ENCODE measurements at places on chromosomes 5 and 9.
A peak's percentile ranks its signal among the peaks of the same experiment; 100 is the strongest.

DNA sequence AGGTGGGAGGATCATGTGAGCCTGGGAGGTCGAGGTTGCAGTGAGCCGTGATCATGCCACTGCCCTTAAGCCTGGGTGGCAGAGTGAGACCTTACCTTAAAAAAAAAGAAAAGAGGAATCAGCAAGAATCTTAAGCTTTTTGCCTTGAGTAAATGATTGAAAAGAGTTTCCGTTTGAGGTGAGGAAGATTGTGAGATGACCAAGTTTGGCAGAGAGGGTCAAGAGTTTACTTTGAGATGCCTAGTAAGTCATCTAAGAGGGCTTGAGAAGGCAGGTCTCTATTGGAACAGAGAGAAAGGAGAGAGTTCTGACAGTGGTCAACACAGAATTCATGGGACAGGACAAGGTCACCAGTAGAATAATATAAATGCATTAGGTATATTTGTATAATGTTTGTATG is 572.1 kb downstream of the TLE4 start:
- no peak for DNase-seq

DNA sequence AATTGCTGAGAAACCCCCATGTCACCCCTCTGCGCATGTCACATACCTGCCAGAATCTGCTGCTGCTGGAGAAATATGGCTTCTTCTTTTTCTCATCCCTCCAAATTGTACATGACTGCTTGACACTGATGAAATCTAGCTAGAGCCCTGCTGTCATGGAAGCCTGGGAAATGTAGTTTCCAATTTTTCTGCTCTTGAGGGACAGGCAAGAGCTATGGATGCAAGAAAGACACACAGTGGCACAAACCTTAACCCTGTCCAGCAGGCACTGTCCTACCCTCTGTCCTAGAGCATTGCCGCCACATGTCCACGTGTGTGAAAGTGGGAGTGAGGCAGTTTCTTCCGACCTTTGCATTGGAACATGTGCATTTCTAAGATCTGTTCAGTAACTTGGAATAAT is 255.5 kb upstream of the SEMA6A start:
- no peak for DNase-seq

- DNase-seq = no peak
Measured at GRCh38 chr5:93622240-93622885, 39.3 kb downstream of the NR2F1 start.

GRCh38 chr5:3325201-3325971 is 270.2 kb upstream of the IRX1 start:
- DNase-seq = no peak

- no peak for DNase-seq
Measured at GRCh38 chr5:34003941-34004340, 3.9 kb downstream of the AMACR start.

DNA sequence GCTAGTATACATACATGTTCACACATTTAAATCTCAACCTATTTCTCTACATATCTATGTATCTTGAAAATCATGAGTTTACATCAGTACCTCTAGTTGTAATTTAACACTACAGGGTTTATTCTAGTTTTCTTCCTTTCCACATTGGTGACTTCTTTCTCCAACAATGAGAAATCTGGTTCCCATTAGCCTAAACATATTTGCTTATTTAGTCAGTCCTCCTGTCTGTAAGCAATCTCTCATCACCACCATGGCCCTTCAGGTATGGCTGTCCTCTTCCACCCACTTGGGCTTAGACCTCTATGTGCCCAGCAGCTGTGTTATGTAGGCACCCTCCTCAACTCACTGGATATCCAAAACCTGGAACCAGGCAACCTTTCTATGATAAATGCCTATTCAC is 8.0 kb upstream of the SPATA31D1 start:
- DNase-seq = no peak

- DNase-seq = no peak
Measured at GRCh38 chr9:120974921-120975320, 48.3 kb upstream of the TRAF1 start.

DNA sequence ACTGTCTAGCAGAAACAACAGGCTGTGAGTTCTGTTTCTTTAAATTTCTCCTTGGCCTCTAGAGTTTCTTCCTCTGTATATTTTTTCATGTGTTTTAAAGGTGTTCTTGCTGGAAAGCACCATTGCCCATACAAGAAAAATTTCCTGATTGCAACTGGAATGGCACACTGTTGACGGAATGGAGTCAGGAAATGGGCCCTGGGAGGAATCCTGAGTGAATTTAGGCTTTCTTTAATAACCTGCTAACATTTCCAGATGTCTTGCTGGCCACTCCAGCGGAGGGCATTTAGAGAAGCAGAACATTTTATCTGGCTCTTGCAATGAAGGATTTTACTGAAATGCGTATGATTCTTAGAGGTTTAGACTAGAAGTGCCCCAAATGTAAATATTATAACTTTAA is 736.3 kb downstream of the TAF11L14 start:
- DNase-seq = no peak

GRCh38 chr9:115042781-115043509 is 75.0 kb downstream of the TNC start:
- no peak for DNase-seq

DNA sequence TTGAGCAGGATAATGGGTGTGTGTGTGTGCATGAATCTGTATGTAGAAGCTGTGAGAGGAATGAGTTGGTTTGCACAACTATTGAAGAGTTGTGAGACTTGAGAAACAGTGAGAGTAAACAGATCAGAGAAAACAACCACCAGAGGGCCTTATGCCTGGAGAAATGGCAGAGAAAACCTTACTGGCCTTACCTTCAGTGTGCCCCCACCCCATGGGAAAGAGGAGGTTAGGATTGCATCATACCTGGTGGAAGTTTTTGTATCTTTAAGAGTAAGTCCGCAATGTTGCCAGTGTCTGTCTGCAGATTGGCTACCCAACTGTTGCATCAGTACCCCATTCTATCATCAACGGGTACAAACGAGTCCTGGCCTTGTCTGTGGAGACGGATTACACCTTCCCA is 1909.4 kb upstream of the WWC1 start:
- no peak for DNase-seq

DNA sequence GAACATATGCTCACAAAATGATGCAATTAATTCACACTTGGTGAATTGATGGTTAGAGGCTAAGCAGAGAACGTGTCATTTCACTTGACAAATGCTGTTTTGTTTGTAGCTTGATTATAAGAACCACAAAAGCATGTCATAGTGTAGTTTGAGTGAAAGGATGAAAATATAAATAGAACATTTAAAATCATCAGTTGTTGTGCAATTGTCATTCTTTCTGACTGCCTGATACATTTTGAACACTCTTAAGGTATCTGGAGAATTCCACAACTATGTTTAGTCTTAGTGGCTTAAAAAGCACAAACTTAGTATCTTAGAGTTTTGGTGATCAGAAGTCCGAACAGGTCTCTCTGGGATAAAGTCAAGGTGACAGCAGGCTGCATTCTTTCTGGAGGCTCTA is 129.4 kb downstream of the BASP1 start:
- DNase-seq = no peak

- DNase-seq = no peak
Measured at GRCh38 chr9:5842929-5843793, 10.2 kb upstream of the ERMP1 start.

GRCh38 chr9:5357431-5358105 is 17.9 kb upstream of the RLN1 start:
- no peak for DNase-seq

DNA sequence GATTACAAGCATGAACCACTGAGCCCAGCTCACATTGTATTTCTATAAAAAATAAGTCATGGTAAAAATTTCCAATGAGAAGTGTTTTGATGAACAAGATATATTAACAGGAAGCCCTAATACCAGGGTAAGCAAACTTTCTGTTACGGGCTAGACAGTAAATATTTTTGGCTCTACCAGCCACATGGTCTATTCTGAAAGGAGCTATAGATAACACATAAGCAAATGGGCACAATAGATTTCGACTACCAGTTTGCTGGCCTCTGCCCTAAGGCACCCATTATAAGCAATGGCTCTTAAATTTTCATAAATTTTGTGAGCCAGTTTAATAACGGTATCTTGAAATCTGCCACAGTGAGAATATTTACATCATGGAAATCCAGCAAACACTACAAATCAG is 8.1 kb downstream of the UBQLN1 start:
- DNase-seq = no peak

- DNase-seq = no peak
Measured at GRCh38 chr5:143470120-143470519, 66.6 kb upstream of the NR3C1 start.

GRCh38 chr9:89359751-89360261 is 41.5 kb downstream of the SECISBP2 start:
- DNase-seq = peak; percentile 41

DNA sequence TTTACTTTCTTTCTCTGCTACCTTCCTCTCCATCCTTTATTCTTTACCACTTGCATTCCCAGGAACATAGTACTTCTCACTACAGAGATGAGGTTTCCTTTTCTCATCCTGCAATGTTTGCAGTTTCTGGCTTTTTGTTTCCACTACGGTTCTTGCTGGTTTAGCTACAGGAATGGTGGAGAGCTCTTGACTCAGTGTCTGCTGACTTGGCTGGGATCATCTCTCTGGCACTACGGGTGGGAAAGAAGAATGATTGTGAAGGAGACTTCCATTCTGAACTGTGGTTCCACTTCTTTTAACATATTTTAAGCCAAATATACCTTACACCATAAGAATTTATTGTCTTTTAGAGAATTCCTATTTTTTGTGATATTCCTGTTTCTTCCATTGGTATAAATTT is 65.1 kb downstream of the NREP start:
- no peak for DNase-seq

- DNase-seq = peak; percentile 58
Measured at GRCh38 chr5:6518298-6519057, 69.8 kb downstream of the UBE2QL1 start.

- DNase-seq = no peak
Measured at GRCh38 chr5:103298117-103298516, 39.6 kb downstream of the MACIR start.

GRCh38 chr5:6774721-6775204 is 61.5 kb downstream of the TENT4A start:
- no peak for DNase-seq

DNA sequence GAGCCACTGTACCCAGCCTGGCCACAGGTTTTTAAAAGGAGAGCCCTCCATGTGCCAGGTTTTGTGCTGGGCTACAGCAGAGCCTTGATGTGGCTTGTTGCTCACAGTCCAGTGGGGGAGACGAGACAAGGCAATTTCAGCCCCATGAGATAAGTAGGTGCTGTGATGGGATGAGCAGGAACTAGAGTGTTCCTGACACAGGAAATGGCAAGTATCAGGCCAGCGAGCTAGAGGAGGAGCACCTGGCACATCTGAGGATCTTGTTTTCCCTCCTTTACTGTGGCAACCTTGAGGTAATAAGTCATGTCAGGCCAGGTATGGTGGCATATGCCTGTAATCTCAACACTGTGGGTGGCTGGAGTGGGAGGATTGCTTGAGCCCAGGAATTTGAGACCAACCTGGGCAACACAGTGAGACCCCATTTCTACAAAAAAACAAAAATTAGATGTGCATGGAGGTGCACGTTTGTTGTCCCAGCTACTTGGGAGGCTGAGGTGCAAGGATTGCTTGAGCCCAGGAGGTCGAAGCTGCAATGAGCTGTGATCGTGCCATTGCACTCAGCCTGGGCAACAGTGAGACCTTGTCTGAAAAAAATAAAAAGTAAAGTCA is 3.8 kb upstream of the ZDHHC12 start:
- no peak for DNase-seq

GRCh38 chr5:149804478-149805450 is 74.7 kb downstream of the PPARGC1B start:
- DNase-seq = no peak

DNA sequence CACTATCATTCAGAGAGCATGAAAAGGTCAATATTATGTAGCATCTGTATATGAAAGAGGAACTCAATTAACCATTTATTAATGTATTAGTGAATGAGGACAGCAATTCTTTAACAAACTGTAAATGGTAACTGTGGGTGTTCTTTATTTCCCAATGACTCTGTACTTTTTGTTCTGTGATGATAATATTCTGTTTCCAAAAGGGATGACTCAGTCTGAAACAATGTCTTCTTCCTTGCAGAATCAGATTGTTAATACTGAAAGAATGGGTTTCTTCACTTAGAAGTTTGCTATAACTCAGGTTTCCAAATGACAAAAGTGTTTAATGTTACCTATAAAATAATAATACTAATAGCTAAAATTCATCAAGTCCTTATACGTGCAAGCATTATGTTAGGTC is 1518.7 kb upstream of the WWC1 start:
- no peak for DNase-seq

GRCh38 chr5:116421080-116421629 is 153.5 kb downstream of the SEMA6A start:
- DNase-seq = no peak

- DNase-seq = no peak
Measured at GRCh38 chr5:17220469-17220868, 3.0 kb downstream of the BASP1 start.

GRCh38 chr9:113454914-113455761 is 8.4 kb upstream of the RGS3 start:
- DNase-seq = no peak

DNA sequence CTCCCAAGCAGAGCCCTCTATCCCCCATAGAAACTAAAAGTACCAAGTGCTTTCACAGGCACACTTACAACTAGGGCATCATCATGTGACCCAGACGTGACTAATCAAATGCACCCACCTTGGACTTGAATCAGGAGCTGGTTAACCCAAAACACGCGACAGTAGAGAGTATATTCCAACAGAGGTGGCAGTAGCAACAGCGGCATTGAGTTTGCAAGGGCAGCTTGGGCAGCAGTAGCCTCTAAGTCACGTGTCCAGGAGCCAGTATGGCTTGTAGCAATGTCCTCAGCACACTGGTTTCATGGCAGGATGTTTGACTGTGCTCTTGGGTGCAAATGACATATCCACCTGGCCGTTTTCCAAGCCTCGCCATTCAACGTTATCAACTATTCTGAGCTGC is 73.4 kb upstream of the DNAH5 start:
- no peak for DNase-seq

DNA sequence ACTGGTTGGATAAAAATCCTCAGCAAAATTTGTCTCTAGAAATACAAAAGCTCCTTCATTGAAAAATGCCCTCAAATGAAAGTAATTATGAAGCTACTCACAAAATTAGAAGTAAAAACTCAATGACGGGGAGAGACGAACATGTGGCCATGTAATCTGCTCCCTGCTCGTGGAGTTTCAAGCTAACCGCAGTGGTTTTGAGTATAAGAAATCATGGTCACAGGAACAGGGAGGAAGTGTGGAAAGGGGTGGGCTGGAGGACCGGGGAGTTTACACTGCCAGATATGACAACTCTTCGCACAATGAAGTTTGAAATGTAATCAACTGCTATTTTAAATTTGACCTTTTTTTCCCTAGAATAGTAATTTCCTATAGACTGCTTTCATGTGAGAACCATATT is 765.4 kb upstream of the DMAC1 start:
- DNase-seq = no peak

- DNase-seq = no peak
Measured at GRCh38 chr9:132242621-132243155, 80.8 kb downstream of the NTNG2 start.
